ENCODE measurements at places on chromosomes 7 and 10. TPM values are rescaled to one million over a fixed set of nuclear protein-coding genes. Genes with fewer than 3 reads are reported as not detected.

NOBOX gene
- total RNA-seq = not detected

MGAM2 gene
- total RNA-seq = not detected

CUTC gene
- 51.7 TPM for total RNA-seq

SLC29A4 gene
- total RNA-seq = 2.5 TPM

GIMAP4 gene
- not detected for total RNA-seq

BLVRA gene
- total RNA-seq = 68.1 TPM

EN2 gene
- 0.75 TPM for total RNA-seq

AKR1C8 gene
- 0.10 TPM for total RNA-seq
